Activated T-cell treated with anti-CD3 and anti-CD28 coated beads, Interleukin-2, amount 50 U/mL, for 72 hours (primary cell): ENCODE measurements at places on chromosomes 7 and 10. TPM values are rescaled to one million over a fixed set of nuclear protein-coding genes. Genes with fewer than 3 reads are reported as not detected.

AKR1C4 gene
- total RNA-seq: not detected

CYP2W1 gene
- not detected for total RNA-seq

ZMYND11 gene
- total RNA-seq: 24.6 TPM

CLDN3 gene
- total RNA-seq: not detected

PRPS1L1 gene
- not detected for total RNA-seq

PNLIP gene
- not detected for total RNA-seq

GRID1 gene
- not detected for total RNA-seq
